IMR-90 (cell line): ENCODE measurements at places on chromosomes 16 and 17. TPM values are rescaled to one million over a fixed set of nuclear protein-coding genes. Genes with fewer than 3 reads are reported as not detected.

GRCh38 chr17:77314601-77315000 lies 173.8 kb downstream of the SEC14L1 start:
- DNase-seq: no peak

STAC2 gene
- total RNA-seq: not detected in 2 replicates

CORO6 gene
- 2.8 and 3.4 TPM in 2 replicates for total RNA-seq

GRCh38 chr17:55605705-55606487 lies 94.6 kb upstream of the SMIM36 start:
- DNase-seq: no peak

DNA sequence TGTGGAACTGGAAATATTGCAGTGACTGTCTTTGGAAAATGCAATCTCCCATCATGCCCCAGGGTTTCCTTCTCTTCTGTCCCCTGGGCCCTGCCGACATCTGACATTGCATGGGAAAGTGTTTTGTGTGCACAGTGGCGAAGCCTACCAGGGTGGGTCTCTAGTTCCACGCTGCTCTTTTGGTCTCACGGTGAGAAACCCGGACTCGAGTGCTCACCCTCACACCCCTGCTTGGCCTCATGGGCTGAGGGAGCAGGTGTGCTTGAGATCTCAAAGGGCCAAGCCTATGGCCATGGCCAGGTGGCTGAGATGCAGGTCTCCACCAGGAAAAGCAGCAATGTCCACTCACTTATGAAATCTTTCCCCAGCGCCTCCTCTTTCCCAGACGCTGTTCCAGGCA lies 32.0 kb downstream of the SPNS3 start:
- no peak for DNase-seq

- peak; percentile 36 for DNase-seq
Observed at GRCh38 chr16:29148131-29148691, 163.4 kb downstream of the LAT start.
